ENCODE measurements at places on chromosomes 12 and 14. TPM values are rescaled to one million over a fixed set of nuclear protein-coding genes. Genes with fewer than 3 reads are reported as not detected.

SOS2 gene
- total RNA-seq: 38.8 TPM

CCDC177 gene
- not detected for total RNA-seq

DTX1 gene
- 20.1 TPM for total RNA-seq

SGPP1 gene
- total RNA-seq: 42.3 TPM

APOF gene
- total RNA-seq: not detected

DENR gene
- total RNA-seq: 42.7 TPM

KRT86 gene
- total RNA-seq: not detected

KCNK13 gene
- total RNA-seq: 0.64 TPM

DDHD1 gene
- total RNA-seq: 19.7 TPM

SALL2 gene
- 19.8 TPM for total RNA-seq

KRT82 gene
- total RNA-seq: not detected

SOAT2 gene
- total RNA-seq: 0.41 TPM

CCDC196 gene
- not detected for total RNA-seq

NRDE2 gene
- total RNA-seq: 22.1 TPM

TAS2R30 gene
- total RNA-seq: 15.6 TPM

IL31 gene
- total RNA-seq: not detected

ZBTB39 gene
- 8.9 TPM for total RNA-seq

STXBP6 gene
- 6.8 TPM for total RNA-seq

TRHDE gene
- total RNA-seq: 40.1 TPM

TCL1A gene
- total RNA-seq: 3.7 TPM

PIANP gene
- total RNA-seq: 2.0 TPM

RASAL1 gene
- total RNA-seq: 15.1 TPM

OTX2 gene
- 0.23 TPM for total RNA-seq

PLEK2 gene
- total RNA-seq: 1.3 TPM

STYK1 gene
- 1.1 TPM for total RNA-seq

MMAB gene
- 23.8 TPM for total RNA-seq

TBX3 gene
- total RNA-seq: 87.9 TPM

SLC25A21 gene
- 2.0 TPM for total RNA-seq

ADCY4 gene
- 29.7 TPM for total RNA-seq

A2ML1 gene
- 0.93 TPM for total RNA-seq

CAPZA3 gene
- not detected for total RNA-seq

TBK1 gene
- total RNA-seq: 24.2 TPM

ZC2HC1C gene
- 4.5 TPM for total RNA-seq

SAMD15 gene
- 5.3 TPM for total RNA-seq

RFX4 gene
- not detected for total RNA-seq

KRT75 gene
- not detected for total RNA-seq

TSHR gene
- 0.29 TPM for total RNA-seq

AKAP5 gene
- 4.6 TPM for total RNA-seq

SLC6A15 gene
- 0.58 TPM for total RNA-seq

KLHL33 gene
- 1.5 TPM for total RNA-seq

TAS2R43 gene
- 10.3 TPM for total RNA-seq

KLRC1 gene
- total RNA-seq: 0.41 TPM

MUCL1 gene
- not detected for total RNA-seq

MYH6 gene
- 0.64 TPM for total RNA-seq

TMEM119 gene
- 29.7 TPM for total RNA-seq

CIROP gene
- not detected for total RNA-seq

RNASE7 gene
- total RNA-seq: 0.18 TPM

GRIP1 gene
- 16.8 TPM for total RNA-seq

B4GALNT1 gene
- 1.3 TPM for total RNA-seq

TMEM179 gene
- 1.2 TPM for total RNA-seq

RHEBL1 gene
- 1.3 TPM for total RNA-seq

ABCC9 gene
- total RNA-seq: 49.5 TPM

C1QL4 gene
- 1.1 TPM for total RNA-seq

SIX4 gene
- total RNA-seq: 11.9 TPM

ARG2 gene
- 42.2 TPM for total RNA-seq

PIWIL1 gene
- 0.35 TPM for total RNA-seq

All from metanephros (tissue), 2 donors.